ENCODE measurements at places on chromosomes 5 and 9.

DNA sequence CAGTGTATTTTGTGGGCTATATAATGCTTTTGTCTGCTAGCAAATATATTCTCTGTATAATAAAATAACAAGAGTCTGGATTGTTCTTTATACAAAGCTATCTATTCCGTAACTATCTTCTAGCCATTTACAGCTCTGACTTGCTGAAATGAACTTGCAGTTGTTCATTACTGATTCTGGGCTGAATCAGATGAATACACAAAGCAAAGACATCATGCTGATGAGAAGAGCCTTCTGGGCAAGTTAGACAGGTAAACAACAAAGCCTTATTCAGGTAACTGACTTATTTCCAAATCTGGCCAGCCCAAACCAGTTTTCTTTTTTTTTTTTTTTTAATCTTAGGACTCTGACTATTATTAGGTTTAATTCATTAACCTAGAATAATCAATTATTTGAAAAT is 255.5 kb downstream of the KIAA0825 start:
- no peak for DNase-seq

DNA sequence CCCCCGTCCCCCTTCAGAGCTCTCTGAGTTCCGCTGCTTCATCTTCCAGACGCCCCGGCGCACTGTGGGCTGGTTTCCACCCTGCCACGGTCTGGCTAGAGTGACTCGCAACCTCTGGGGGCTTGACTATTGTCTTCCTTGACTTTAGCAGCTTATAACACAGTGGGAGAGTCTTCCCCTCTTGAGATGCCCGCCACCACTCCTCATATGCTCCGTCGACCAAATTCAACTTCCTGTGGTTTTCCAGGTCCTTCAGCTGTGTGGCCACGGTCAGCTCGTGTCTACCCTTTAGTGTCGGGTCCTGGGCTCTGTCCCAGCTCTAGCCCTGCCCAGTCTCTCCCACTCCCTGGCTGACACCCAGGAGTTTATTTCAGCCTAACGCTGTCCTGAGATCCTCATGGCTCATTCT is 28.2 kb upstream of the NCS1 start:
- DNase-seq: no peak

DNA sequence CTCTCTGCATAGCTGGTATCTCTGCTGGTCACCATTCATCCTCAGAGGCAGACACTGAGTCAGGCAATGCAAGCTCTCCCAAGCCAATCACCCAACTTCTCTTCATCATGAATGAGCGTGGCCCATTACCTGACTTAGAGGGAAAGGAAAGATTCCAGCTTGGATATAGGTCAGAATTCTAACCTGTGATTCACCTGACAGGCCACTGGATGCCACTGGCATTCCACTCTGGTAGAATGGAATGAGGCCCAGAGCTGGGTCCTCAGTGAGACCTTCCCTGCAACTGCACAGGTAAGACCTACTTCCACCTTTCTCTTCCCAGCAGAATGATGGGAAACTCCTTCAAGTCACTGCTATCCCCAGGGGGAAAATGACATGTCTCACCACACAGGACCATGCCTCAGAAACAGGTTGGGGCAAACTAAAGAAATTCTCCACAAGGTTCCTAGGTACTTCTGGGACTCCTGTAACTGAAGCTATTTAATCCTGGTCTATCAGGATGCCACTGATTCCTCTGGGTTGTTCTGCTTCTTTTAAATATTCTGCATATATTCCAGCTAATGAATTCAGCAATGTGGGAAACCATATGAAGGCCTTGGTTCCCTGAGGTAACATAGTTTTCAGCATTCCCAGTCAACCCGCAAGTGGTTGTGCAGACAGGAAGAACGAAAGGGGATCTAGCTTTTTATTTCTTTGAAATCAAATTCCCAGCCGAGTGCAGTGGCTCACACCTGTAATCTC is 62.0 kb downstream of the SUSD1 start:
- peak; percentile 29 for DNase-seq

- DNase-seq: no peak
Observed at GRCh38 chr5:98663521-98663920, 109.9 kb upstream of the RGMB start.

GRCh38 chr5:24788829-24789514 is 144.2 kb upstream of the CDH10 start:
- DNase-seq: no peak

GRCh38 chr9:15509931-15510788 is 610 bp downstream of the PSIP1 start:
- DNase-seq: peak; percentile 80

DNA sequence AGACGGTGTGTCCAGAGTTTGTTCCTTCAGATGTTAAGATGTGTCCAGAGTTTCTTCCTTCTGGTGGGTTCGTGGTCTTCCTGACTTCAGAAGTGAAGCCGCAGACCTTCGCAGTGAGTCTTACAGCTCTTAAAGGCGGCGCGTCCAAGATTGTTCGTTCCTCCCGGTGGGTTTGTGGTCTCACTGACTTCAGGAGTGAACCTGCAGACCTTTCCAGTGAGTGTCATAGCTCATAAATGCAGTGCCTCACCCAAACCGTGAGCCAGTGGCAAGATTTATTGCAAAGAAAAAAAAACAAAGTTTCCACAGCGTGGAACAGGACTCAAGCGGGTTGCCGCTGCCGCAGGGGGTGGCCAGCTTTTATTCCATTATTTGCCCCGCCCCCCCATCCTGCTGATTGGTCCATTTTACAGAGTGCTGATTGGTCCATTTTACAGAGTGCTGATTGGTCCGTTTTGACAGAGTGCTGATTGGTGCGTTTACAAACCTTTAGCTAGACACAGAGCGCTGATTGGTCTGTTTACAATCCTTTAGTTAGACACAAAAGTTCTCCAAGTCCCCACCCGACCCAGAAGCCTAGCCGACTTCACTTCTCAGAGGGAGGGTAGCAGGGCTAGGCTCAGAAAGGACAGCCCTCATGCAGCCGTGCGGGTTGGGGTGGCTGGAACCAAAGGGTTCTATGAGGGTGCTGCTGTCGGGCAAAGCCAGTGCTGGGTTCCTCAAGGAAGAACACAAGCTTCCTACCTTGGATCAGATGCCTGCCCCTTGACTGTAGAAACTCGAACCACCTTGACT is 9.1 kb upstream of the RNF130 start:
- DNase-seq: no peak

Measured in GM10248 (cell line).